ENCODE measurements at places on chromosomes 1 and 21. TPM values are rescaled to one million over a fixed set of nuclear protein-coding genes. Genes with fewer than 3 reads are reported as not detected.

GRCh38 chr1:938088-938683 is 14.5 kb downstream of the SAMD11 start:
- DNase-seq = peak; percentile 71

DNA sequence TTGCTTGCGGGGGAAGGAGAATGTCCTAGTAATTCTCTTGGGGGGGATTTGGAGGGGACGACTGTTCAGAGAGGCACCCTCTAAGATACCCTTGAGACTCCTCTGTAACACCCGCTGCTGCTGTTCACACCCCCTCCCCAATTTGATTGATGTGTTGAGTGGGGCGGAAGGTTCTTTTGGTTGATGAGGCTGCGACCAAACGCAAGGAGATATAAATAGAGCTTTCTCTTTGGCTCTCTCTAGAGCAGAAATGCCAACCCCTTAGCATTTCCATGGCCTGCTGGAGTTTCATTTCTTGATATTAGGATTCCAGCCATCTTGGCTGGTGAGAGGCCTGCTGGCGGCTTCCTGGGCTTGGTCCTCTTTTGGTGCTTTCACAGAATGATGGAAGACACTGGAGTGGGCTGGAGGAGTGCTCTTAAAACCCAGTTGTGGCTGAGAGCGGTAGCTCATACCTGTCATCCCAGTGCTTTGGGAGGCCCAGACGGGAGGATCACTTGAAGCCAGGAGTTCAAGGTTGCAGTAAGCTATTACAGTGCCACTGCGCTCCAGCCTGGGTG is 2.0 kb downstream of the PIK3CD start:
- no peak for DNase-seq

GRCh38 chr1:158819461-158820443 is 11.4 kb upstream of the MNDA start:
- no peak for DNase-seq

DNA sequence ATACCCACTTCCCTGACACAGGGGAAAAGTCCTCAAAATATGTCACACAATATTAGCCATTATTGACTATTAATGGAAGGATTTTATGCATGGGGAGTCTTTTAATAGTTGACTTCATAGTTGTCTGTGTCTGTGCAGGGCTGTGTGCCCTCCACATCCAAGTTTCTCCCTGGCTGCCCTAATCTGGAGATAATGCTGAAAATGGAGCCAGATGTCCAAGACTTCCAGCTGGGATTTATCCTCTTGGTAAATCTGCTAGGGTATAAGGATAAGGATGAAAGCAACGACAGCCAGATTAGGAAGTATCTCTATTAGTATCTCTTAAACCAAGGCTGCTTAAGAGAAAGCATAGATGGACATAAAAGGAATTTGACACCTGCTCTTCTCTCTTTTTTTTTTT is 42.1 kb downstream of the CDK18 start:
- no peak for DNase-seq

PTAFR gene
- 0.33 TPM for total RNA-seq

- no peak for DNase-seq
Measured at GRCh38 chr1:245657371-245657770, 502.6 kb downstream of the KIF26B start.

DNA sequence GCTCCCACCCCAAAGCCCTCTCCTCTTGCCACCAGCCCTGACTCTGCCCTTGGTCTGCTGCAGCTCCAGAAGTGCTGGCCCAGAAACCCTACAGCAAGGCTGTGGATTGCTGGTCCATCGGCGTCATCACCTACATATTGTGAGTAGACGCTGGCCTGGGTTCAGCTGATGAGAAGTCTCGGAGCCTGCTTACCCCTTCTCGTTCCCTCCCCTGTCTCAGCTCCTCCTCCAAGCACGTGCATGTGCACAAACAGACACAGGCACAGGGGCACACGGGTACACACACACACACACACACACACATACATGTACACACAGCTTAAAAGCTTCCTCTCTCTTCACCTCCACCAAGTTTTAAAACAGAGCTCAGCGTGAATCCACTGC is 24.3 kb downstream of the CAMK1G start:
- no peak for DNase-seq

VHLL gene
- not detected for total RNA-seq

DNA sequence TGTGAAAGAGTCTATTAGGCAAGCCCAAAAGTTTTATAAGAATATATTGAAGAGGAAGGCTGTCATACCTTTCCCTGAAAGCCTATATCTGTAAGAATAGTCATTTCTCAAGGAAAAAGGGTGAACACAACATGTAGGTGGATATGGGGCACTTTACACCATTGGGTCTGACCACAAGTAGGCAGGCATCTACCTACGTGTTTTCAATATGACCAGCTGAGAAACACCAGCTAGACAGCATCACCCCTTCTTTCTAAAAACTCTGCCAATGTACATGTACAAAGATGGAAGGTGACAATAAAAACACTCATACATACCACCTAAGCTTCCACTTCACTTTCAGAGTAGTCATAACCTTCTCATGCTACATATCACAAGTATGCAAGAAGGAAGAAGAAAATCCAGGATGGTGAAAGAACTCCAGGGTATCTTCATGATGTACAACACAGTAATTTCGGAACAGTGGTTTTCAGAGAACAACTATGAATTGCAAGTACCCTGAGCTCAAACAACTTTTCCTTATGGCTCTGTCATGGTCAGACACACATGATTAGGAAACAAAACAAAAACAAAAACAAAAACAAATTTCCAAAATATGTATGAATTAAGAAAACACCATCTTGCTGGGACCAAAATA is 98.5 kb upstream of the ADGRL2 start:
- DNase-seq = no peak

CLCA2 gene
- 0.48 TPM for total RNA-seq
